Activated naive CD8-positive, alpha-beta T cell treated with anti-CD3 and anti-CD28 coated beads, Interleukin-2, amount 10 ng/mL, durations not matched to agents 7 days and 5 days (primary cell): ENCODE measurements at places on chromosomes 1 and 21.
A peak's percentile ranks its signal among the peaks of the same experiment; 100 is the strongest.

DNA sequence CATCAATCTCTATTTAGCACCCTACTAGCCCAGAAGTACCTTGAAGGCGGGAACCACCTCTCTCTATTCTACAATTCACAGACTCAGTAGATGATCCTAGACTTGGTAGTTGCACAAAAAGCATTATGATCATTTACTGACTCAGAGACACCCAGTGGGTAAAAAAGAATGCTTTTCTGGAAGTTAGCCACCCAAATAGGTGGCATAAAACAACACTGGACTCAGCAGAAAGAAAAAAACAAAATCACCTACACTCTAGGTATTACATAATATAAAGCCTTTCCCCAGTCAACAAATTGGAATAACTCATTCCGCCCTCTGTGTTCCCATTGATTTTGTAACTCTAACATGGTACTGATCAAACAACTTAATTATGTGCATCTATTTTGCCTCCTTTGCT is 126.3 kb downstream of the PTPN14 start:
- DNase-seq = no peak

- DNase-seq = no peak
These were observed 221.2 kb downstream of the FMN2 start for GRCh38 chr1:240312872-240313271.

DNA sequence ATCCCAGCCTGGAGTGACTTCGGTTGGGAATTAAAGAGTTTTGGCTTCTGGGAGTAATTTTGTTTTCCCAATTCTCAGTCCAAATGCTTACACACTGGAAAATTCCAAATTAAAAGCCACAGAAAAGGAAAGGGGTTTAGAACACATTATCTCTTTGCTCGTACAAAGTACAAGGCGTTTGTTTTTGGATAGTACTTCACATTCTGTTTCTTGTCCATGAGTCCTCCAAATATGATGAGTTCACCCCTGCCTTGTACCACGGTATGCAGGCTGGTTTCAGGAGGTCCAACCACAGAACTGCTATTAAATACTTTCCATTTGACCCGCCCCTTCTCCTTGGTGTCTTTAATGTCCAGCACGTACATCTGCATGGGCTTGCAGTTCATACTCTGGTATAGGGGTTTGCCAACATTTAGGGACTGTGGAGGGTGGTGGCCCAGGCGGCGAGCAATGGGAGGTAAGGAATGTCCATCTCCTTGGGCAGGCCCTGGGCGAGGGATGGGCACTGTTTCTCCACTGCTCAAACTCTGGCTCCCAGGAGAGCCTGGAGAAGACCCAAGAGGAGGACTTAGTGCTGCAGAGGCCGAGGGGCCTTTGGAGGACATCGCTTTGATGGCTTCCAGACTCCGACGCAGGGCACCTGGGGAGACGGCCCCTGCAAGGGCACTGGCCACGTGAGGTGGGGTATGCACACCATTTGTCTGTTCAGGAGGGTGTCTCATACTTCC is 13.7 kb upstream of the CPLANE2 start:
- no peak for DNase-seq

DNA sequence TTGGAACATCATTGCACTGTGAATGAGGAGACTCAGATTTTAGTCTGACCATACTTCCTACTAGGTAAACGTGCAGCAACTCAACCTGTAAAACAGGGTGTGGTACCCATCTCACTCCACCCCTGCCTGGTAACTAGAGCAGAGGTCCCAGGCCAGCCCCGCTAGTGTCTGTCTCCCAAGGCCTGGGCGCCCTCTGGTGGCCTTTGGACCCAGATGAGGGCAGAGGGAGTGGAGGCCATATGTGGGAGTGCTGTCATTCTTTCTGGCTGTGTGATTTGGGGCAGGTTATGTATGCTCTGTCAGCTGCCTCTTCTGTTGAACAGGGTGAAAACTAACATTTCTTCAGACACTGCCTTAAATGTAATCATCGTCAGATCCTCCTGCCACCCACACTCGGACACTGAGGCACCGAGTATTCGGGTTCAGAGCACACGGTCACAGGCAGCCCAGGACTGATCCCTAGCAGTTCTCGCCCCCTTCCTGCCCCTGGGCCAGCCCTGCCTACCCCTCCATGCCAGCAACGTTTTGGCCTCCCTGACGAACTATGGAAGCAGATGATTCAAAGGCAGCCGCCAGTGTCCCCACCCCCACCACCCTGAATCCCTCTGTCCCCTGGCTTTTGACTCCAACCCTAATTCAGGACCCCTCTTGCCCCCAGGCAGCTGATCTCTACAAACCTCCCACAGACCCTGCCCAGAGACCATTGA is 76.0 kb downstream of the CD247 start:
- DNase-seq = peak; percentile 77

DNA sequence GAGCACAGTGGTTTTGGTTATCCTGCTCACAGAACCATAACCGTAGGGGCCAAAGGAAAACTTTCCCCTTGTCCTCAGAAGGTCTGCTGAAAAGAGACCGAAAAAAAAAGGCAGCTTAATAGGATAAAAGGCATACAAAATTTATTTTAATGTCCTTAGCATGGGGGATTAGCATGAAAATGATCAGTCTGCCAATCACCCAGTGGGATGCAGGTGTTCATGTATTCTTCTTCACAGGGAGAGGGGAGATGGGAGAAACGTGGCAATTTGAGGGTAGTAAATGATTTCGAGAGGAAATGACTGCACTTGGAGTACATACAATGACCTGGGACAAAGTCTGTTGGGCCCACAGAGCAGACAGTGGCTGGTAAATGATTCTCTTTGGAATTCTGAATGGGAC is 194.0 kb downstream of the AJAP1 start:
- no peak for DNase-seq

DNA sequence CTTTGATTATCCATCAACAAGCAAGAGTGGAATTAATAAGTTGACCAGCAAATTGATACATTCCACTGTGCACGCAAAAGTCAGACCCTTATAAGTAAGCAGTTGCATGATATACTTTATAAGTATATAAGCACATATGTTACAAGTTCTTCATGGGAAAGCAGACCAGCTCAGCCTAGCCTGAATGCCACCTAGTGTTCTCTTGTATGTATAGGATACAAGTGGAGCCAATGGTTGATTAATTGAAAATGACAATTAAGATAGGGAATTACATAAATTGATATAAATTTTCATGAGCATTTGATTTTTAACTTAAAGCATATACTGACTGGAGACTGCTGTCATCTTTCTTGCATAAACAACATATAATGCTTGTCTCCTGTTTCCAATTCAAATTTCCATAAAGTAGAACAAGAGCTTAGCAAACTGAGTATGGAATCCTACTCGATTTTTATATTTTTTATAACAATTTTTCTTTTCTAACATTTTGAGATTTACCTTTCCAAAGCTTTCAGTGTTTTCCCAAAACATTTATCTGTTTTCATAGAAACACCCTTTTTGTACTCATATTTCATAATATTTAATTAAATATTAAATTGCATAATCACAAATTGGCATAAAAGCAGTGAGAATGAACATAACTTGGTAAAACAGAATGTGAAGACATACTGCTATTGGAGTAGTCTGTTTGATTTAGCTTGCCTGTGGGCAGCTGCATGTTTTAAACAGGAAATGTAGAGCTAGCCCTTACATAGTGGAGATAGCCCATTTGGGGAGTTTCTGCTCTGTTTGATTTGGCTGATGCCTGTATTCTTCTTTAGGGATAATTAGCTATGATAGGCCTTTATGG is 62.8 kb downstream of the MAGI3 start:
- DNase-seq = no peak

DNA sequence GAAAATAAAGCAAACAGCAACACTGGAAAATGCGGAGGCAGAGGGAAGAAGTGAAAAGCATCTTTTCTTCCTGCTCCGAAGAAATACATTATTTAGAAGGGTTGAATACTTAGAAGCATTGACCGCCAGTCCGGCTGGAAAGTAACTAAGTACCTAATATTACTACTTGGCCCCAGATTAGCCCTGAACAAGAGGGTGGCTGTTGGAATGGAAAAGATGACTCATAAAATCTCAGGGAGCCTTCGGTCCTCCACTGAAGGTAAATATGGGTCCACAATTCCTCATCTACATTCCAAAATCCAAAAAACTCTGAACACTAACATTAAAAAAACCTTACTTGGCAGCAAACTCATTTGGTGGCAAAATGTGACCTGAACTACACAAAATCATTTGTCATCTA is 40.1 kb downstream of the BCAR3 start:
- DNase-seq = no peak
